ENCODE measurements at places on chromosomes 12 and 14. TPM values are rescaled to one million over a fixed set of nuclear protein-coding genes. Genes with fewer than 3 reads are reported as not detected.

The TAS2R8 gene
- not detected for total RNA-seq

The USP44 gene
- 17.8 TPM for total RNA-seq

The B4GALNT1 gene
- total RNA-seq = 0.89 TPM

The SRGAP1 gene
- total RNA-seq = 6.7 TPM

The MTA1 gene
- total RNA-seq = 69.7 TPM

The RGS6 gene
- 2.5 TPM for total RNA-seq

The NRXN3 gene
- total RNA-seq = 9.0 TPM

The SSTR1 gene
- 8.7 TPM for total RNA-seq

The JAG2 gene
- total RNA-seq = 29.2 TPM

The LMO3 gene
- 127 TPM for total RNA-seq

DNA sequence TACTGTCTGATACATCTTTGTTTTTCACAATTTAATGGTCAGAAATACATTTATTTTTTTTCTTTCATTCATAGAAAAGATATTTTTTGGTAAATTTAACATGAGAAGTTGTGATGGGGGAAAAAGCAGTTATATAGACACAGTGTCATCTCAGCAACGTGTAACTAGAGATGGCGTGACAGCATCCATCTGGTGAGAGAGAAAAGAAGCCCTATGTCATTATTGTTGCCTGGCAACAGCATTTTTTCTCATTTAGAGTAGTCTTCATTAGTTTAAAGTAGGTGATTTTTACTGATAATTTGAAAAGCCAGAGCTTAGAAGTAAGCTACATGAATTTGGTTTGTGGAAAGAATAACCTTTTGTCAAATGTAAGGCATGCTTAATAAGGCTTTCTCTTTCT, 128.6 kb downstream of the ACSS3 start:
- H3K27ac ChIP-seq = no peak overlapping the region
- H3K36me3 ChIP-seq = no peaks in the 10 kb centered on the region
- H3K4me1 ChIP-seq = peaks cover 3% of the 10 kb centered on the region
- H3K27me3 ChIP-seq = no peaks in the 10 kb centered on the region

- no peaks in the 10 kb centered on the region for H3K36me3 ChIP-seq
- H3K27ac ChIP-seq = no peak overlapping the region
- no peak for DNase-seq
- peak overlapping the region; percentile 32 for H3K4me3 ChIP-seq
- H3K4me1 ChIP-seq = peaks cover 6% of the 10 kb centered on the region
These were observed 206.2 kb downstream of the NAV3 start for GRCh38 chr12:78036874-78037273.

- H3K4me1 ChIP-seq = no peaks in the 10 kb centered on the region
- H3K27ac ChIP-seq = no peak overlapping the region
- no peaks in the 10 kb centered on the region for H3K27me3 ChIP-seq
- H3K36me3 ChIP-seq = no peaks in the 10 kb centered on the region
These were observed 32.9 kb downstream of the RERGL start for GRCh38 chr12:18057051-18057450.

- no peaks in the 10 kb centered on the region for H3K27me3 ChIP-seq
- DNase-seq = no peak
- H3K27ac ChIP-seq = no peak overlapping the region
- no peak overlapping the region for H3K4me3 ChIP-seq
- H3K4me1 ChIP-seq = peaks cover 50% of the 10 kb centered on the region
These were observed 116.9 kb downstream of the DIP2B start for GRCh38 chr12:50621399-50622300.

GRCh38 chr12:7833831-7834230, 38.9 kb downstream of the SLC2A14 start:
- no peak overlapping the region for H3K4me3 ChIP-seq
- no peak overlapping the region for H3K27ac ChIP-seq
- H3K36me3 ChIP-seq = no peaks in the 10 kb centered on the region
- no peaks in the 10 kb centered on the region for H3K27me3 ChIP-seq

GRCh38 chr12:132622437-132623071, 4.0 kb downstream of the P2RX2 start:
- H3K4me3 ChIP-seq = no peak overlapping the region
- H3K27ac ChIP-seq = no peak overlapping the region
- peaks cover 23% of the 10 kb centered on the region for H3K36me3 ChIP-seq
- H3K4me1 ChIP-seq = peaks cover 14% of the 10 kb centered on the region
- H3K27me3 ChIP-seq = peaks cover 24% of the 10 kb centered on the region

GRCh38 chr14:59103396-59103795, 85.1 kb upstream of the DAAM1 start:
- H3K4me3 ChIP-seq = no peak overlapping the region
- no peaks in the 10 kb centered on the region for H3K36me3 ChIP-seq
- DNase-seq = no peak
- H3K27me3 ChIP-seq = no peaks in the 10 kb centered on the region
- H3K4me1 ChIP-seq = no peaks in the 10 kb centered on the region

DNA sequence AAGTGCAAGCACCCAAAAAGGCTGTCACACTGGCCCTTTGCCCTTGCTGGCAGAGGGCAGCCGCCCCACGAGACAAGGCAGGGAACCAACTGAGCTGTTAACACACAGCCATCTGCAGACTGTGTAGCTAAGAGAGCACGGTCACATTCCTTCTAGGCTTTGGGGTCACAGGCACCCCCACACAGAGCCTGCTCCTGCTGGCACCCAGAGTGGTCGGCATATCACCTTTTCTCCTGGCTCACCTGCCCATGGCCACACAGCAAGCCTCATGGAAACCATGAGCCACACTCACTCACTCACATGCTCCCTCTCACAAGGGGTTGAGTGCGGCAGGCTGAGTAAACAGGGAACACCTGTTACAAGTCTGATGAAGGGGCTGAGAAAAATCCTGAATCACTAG, 214.5 kb downstream of the PCNX1 start:
- H3K4me1 ChIP-seq = no peaks in the 10 kb centered on the region
- no peak overlapping the region for H3K27ac ChIP-seq
- no peak overlapping the region for H3K4me3 ChIP-seq
- no peaks in the 10 kb centered on the region for H3K27me3 ChIP-seq

- H3K27ac ChIP-seq = no peak overlapping the region
- peaks cover 3% of the 10 kb centered on the region for H3K36me3 ChIP-seq
- peaks cover 16% of the 10 kb centered on the region for H3K4me1 ChIP-seq
- no peak for DNase-seq
- no peak overlapping the region for H3K4me3 ChIP-seq
These were observed 27.7 kb downstream of the PPP2R5C start for GRCh38 chr14:101789222-101789621.

DNA sequence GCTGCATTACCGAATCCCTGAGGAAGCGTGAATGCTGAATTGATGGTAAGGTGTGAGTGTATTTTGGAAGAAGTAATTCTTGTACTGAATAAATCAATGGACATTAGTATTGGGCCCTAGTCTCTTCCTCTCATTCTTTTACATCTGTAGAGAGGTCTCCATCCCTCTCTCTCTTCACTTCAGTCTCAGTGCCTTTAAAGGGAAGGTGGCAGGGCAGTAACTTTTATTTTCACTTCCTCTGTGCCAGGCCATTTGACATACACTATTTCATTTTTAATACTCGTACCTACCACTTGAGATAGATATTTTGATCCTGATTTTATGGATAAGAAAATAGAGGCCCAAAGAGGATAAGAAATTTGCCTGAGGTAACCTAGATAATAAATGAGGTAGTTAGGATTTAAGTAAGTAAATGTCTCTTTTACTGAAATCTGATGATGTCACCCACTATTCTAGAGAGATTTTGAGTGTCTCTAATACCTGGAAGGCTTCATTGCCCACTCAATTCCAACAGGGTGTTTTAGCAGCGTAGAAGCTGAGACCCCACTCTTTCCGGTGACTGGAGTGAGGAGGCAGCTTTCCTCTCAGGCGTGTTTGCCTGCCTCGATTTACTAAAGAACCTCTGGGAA, 177.9 kb upstream of the PRICKLE1 start:
- DNase-seq = no peak
- H3K27ac ChIP-seq = no peak overlapping the region
- H3K36me3 ChIP-seq = no peaks in the 10 kb centered on the region
- no peak overlapping the region for H3K4me3 ChIP-seq

DNA sequence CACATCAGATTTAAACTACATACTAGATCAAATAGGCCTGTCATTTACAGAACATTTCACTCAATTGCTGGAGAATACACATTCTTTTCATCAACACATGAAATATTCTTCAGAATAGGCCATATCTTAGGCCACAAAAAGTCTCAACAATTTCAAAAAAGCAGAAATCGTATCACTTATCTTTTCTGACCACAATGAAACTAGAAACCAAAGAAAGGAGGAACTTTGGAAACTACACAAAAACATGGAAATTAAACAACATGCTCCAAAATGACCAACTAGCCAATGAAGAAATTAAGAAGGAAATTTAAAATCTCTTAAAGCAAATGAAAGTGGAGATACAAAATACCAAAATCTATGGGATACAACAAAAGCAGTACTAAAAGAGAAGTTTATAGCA, 35.1 kb downstream of the PARP11 start:
- H3K27ac ChIP-seq = no peak overlapping the region
- H3K27me3 ChIP-seq = no peaks in the 10 kb centered on the region
- no peaks in the 10 kb centered on the region for H3K36me3 ChIP-seq
- H3K4me3 ChIP-seq = no peak overlapping the region

DNA sequence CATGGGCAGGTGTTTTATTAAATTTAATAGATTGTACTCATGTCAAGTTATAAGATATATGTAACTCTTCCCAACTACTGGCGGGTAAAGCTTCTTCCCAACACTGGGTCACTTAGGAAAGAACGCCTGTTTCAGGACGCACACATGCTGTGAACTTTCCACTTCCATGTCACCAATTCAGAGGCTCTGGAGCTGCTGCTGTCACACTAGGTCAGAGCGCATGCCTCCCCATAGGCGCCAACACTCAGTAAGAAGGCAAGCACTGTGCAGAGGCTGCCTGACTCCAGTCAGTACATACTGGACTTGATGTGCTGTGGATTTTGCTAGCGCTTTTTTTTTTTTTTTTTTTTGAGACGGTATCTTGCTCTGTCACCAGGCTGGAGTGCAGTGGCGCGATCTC, 17.2 kb downstream of the SLC15A4 start:
- H3K27me3 ChIP-seq = no peaks in the 10 kb centered on the region
- no peak overlapping the region for H3K4me3 ChIP-seq
- peaks cover 64% of the 10 kb centered on the region for H3K36me3 ChIP-seq
- H3K27ac ChIP-seq = no peak overlapping the region
- no peak for DNase-seq

DNA sequence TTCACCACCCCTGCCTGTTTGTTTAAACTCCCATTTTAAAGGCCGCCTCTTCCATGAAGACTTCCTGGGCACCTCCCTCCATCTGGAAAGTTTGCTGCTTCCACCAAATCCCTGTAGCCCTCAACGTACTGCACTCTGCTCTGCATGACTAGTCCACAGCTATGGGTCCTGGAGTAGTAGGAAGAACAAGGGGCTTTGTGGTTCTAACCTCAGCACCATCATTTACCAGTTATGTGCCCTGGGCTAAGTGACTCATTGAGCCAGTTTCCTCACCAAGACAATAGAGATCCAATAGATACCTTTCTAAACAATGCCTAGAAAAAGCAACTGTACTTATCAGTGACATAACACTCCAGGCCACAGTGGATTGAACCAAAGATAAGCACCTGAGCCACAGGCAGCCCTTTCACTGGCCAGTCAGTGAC, 8.5 kb upstream of the LTBP2 start:
- peak overlapping the region; percentile 19 for H3K27ac ChIP-seq
- H3K36me3 ChIP-seq = no peaks in the 10 kb centered on the region
- DNase-seq = no peak
- no peak overlapping the region for H3K4me3 ChIP-seq
- no peaks in the 10 kb centered on the region for H3K27me3 ChIP-seq
- peaks cover 58% of the 10 kb centered on the region for H3K4me1 ChIP-seq

GRCh38 chr14:99479906-99480869, at the start of gene SETD3:
TSS of gene SETD3 (minus strand) at chr14:99480859. CDS start at chr14:99465805, 15,054 bp downstream.
- H3K27ac ChIP-seq = peak within 1 kb of the TSS; percentile 96
- no peaks in the 10 kb centered on the region for H3K36me3 ChIP-seq
- H3K27me3 ChIP-seq = no peaks in the 10 kb centered on the region
- peak; percentile 89 for DNase-seq
- peaks cover 48% of the 10 kb centered on the region for H3K4me1 ChIP-seq

DNA sequence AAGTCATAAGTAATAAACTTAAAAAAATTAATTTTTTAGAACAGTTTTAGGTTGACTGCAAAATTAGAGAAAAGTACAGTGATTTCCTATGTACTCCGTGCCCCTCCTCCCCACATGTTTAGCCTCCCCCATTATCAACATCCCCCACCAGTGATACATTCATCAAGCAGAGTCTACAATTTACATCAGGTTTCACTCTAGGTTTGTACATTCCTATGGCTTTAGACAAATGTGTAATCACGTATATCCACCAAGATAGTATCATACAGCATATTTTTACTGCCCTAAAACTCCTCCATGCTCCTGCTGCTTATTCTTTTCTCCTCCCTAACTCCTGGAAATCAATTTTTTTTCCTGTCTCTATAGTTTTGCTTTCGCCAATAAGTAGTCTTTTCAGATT, 438.7 kb downstream of the LRFN5 start:
- H3K4me3 ChIP-seq = no peak overlapping the region
- no peaks in the 10 kb centered on the region for H3K27me3 ChIP-seq
- H3K36me3 ChIP-seq = no peaks in the 10 kb centered on the region
- no peaks in the 10 kb centered on the region for H3K4me1 ChIP-seq
- DNase-seq = no peak

DNA sequence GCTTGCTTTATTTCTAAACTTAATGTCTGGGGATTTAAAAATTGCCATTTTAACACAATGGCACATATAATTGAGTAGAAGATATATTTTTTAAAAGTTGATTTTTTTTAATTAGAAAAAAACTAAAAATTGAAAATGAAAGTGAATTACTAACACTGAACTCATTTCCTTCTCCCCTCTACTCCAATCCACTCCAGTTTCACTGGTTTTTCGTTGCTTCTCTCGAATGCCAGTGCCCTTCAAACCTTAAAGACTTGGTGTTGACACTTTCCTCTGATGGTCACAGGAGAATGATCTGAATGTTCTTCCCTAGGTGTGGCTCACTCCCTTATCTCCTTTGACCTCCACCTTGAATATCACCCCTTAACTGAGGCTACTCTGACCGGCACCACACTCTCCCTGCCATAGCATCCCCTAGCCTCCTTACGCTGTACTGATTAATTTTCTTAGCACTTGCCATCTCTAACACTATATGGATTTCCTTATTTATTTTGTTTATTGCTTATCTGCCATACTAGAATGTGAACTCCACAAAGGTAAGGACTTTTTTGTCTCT, 107.1 kb downstream of the LIN7A start:
- H3K4me3 ChIP-seq = no peak overlapping the region
- H3K27ac ChIP-seq = peak overlapping the region; percentile 12
- H3K4me1 ChIP-seq = no peaks in the 10 kb centered on the region
- no peaks in the 10 kb centered on the region for H3K36me3 ChIP-seq
- no peak for DNase-seq

GRCh38 chr12:102816816-102817434, 100.1 kb downstream of the PAH start:
- no peak overlapping the region for H3K27ac ChIP-seq
- H3K4me3 ChIP-seq = no peak overlapping the region
- DNase-seq = no peak
- no peaks in the 10 kb centered on the region for H3K4me1 ChIP-seq

GRCh38 chr12:56631790-56632700, 1.9 kb upstream of the BAZ2A start:
- peak overlapping the region; percentile 39 for H3K4me3 ChIP-seq
- H3K27ac ChIP-seq = peak overlapping the region; percentile 34
- H3K36me3 ChIP-seq = peaks cover under 1% of the 10 kb centered on the region
- peaks cover 60% of the 10 kb centered on the region for H3K4me1 ChIP-seq
- DNase-seq = peak; percentile 88
